ENCODE measurements at places on chromosomes 12 and 14.
A peak's percentile ranks its signal among the peaks of the same experiment; 100 is the strongest.

- DNase-seq: no peak
These were observed 182.9 kb downstream of the GLT1D1 start for GRCh38 chr12:129036135-129036534.

DNA sequence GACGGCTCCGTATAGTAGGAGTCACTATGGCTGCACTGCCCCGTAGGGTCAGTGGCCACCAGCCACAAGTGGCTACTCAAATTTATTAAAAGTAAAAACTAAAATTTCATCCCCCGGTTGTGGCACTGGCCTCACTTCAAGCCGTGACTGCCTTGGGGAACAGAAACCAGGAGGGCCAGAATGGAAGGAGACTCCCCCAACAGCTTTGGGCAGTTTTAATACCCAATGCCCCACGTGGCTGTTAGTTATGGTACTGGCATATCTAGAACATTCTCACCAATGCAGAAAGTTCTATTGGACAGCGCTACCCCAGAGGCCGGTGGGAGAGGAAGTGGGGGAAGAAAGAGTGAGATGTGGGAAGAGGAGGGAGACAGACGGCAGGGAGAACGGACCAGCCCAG lies 6.2 kb downstream of the NCOR2 start:
- DNase-seq: no peak

DNA sequence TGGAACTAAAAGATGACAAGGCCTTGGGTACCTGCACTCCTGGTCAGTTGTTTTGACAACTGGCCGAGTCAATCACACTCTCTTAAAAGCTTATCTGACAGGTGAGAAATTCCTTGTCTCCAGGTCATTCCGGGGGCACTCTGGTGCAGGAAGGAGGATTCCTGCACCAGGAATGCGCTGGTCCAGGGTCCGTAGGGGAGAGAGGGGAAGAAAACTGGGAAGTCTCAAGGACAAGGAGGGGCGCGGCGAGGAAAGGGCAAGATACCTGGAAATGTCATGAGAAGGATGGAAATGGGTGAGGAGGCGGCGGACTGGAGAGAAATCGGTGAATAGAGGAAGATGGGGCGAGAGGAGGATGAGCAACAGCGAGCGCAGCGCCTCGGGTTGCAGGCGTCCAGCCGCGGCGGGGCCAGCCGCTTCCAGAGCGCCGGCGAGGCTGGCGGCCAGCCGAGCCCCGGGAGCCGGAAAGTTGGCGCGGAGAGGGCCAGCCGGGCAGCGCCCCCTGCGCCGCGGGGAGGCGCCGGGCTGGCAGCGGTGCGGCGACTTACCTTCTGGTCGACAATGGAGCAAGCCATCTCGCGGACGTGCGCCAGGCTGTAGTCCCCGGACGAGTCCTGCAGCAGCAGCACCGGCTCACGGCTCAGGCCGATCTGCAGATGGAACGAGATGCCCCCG lies 809 bp downstream of the PRKD1 start:
- DNase-seq: peak; percentile 78

- DNase-seq: peak; percentile 70
These were observed 53.8 kb downstream of the SSH1 start for GRCh38 chr12:108803428-108804105.

DNA sequence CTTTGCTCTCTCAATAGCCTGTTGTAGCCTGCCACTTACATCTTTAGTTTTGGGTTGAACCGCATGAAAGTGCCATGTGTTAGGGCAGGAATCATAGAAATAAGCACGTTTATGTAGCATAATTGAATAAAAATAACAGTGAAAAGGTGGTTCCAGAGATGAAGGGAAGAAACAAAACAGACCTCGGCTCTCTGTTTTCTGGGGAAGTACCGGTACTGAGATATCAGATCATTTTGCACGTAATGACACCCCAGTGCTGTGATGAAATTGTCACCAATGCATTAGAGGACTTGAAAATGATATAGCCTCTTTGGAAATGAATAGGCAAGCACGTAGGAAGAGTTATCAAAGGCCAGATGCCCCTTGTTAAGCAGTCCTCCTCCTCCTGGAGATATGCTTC lies 42.5 kb upstream of the DLK1 start:
- no peak for DNase-seq

Data from hypothalamus (tissue), 51 donors.